Neural progenitor cell (in vitro differentiated cells): ENCODE measurements at places on chromosomes 13 and 19. TPM values are rescaled to one million over a fixed set of nuclear protein-coding genes. Genes with fewer than 3 reads are reported as not detected.

GRCh38 chr19:8488365-8488764 is 14.1 kb downstream of the PRAM1 start:
- H3K27ac ChIP-seq, result peak overlapping the region; percentile 97
- no peaks in the 10 kb centered on the region for H3K27me3 ChIP-seq
- H3K4me3 ChIP-seq, result no peak overlapping the region
- H3K36me3 ChIP-seq, result no peaks in the 10 kb centered on the region
- DNase-seq, result peak; percentile 89
- H3K4me1 ChIP-seq, result peaks cover 41% of the 10 kb centered on the region

DNA sequence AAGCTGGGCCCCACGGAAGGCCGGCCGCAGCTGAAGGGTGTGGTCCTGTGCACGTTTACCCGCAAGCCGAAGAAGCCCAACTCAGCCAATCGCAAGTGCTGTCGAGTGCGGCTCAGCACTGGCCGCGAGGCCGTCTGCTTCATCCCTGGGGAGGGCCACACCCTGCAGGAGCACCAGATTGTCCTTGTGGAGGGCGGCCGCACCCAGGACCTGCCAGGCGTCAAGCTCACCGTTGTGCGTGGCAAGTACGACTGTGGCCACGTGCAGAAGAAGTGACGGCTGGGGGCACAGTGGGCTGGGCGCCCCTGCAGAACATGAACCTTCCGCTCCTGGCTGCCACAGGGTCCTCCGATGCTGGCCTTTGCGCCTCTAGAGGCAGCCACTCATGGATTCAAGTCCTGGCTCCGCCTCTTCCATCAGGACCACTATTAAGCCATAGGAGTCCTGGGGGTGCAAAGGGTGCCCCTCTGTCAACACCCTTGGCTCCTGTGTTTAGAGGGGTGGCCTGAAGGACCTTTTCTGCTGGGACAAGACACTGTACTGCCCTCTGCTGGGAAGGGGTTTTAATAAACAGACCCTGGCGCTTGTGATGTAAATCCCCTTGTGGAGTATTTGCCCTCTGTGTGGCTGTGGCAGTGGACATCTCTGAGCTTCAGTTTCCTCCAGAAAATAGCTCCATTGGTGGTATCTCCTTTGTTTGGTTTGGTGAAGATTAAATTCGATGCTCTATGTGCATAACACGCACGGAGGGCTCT is 1.9 kb downstream of the MRPS12 start:
- no peaks in the 10 kb centered on the region for H3K27me3 ChIP-seq
- H3K27ac ChIP-seq, result no peak overlapping the region
- peak; percentile 62 for DNase-seq
- no peak overlapping the region for H3K4me3 ChIP-seq
- H3K4me1 ChIP-seq, result peaks cover 9% of the 10 kb centered on the region

GRCh38 chr19:32798201-32798600 is 71.4 kb downstream of the SLC7A9 start:
- no peak overlapping the region for H3K4me3 ChIP-seq
- no peaks in the 10 kb centered on the region for H3K27me3 ChIP-seq
- no peak for DNase-seq
- H3K36me3 ChIP-seq, result no peaks in the 10 kb centered on the region
- H3K4me1 ChIP-seq, result no peaks in the 10 kb centered on the region
- H3K27ac ChIP-seq, result no peak overlapping the region

DNA sequence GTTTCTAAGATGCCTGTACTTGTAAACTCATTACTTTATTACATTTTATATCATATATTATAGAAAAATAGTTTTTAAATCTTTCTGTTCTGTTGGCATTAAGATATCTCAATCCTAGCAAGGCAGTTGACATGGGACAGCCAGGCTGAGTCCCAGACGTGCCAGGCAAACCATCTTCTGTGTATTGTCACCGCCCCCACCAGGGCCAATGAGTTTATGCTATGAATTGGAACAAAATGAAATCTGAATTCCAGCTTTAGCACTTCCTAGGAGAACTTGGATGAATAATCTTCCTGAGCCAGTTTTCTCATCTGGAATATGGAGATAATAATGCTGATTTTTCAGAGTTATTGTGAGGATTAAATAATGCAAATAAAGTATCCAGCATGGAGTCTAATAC is 79.9 kb upstream of the GSX1 start:
- H3K4me3 ChIP-seq, result no peak overlapping the region
- H3K27ac ChIP-seq, result no peak overlapping the region
- H3K4me1 ChIP-seq, result no peaks in the 10 kb centered on the region
- no peaks in the 10 kb centered on the region for H3K36me3 ChIP-seq
- no peaks in the 10 kb centered on the region for H3K27me3 ChIP-seq

GRCh38 chr13:35489050-35489449 is 12.6 kb upstream of the MAB21L1 start:
- no peaks in the 10 kb centered on the region for H3K4me1 ChIP-seq
- H3K27me3 ChIP-seq, result no peaks in the 10 kb centered on the region
- H3K36me3 ChIP-seq, result no peaks in the 10 kb centered on the region
- H3K27ac ChIP-seq, result no peak overlapping the region

DNA sequence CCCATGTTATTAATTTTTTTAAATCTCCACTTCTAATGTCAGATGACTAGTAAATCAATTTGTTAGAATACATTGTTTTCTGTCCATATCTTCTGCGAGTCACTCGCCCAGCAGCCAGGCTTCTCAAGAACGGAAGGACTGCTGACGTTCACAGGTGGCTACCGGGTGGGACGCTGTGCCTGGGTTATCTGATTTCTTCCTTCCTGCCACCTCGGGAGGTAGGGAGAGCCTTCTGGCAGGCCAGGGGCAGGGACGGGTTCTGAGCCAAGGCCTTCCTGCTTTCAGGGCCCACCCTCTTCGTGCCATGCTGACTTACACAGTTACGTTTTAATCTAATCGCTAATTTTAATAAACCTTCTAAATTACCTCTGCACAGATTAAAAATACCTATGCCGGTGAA is 7.9 kb upstream of the C1QTNF9 start:
- no peaks in the 10 kb centered on the region for H3K36me3 ChIP-seq
- H3K4me3 ChIP-seq, result no peak overlapping the region
- no peaks in the 10 kb centered on the region for H3K4me1 ChIP-seq
- DNase-seq, result no peak
- H3K27me3 ChIP-seq, result no peaks in the 10 kb centered on the region

DNA sequence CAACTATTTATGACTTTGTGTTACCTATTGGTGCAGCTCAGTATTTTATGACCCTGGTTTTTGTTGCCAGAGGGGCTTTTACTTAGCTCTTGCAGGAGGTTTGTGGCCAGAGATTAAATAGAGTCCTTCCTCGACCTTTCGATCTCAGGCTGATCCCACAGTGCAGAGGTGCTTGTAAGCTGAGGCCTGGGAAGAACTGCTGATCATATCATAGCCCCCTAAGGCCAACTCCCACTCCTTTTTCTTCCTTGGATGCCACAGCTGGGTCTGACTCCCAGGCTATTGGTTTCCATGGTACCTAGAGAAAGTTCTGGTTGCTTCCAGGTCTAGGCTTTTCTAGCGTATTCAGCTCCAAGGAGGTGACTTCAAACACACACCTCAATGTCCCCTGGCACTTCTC is 324.9 kb downstream of the FOXO1 start:
- peaks cover 31% of the 10 kb centered on the region for H3K4me1 ChIP-seq
- H3K4me3 ChIP-seq, result no peak overlapping the region
- no peaks in the 10 kb centered on the region for H3K36me3 ChIP-seq
- DNase-seq, result peak; percentile 36
- peak overlapping the region; percentile 87 for H3K27ac ChIP-seq

DNA sequence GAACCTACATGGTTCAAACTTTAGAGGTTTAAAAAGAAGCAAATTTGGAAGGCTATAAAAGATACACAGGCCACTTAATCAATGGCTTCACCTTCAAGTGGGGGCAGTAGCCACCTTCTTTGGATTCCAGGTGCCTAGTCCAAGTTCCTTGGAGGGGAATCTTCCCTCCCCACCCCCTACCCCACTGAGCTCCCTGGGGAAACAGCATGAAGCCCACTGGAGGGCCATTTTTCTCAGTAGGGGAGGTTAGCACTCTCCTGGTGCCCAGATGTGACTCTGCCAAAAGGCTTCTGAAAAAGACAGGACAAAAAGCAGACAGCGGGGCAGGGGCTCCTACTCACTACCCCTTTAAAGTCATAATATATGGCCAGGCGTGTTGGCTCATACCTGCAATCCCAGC is 93.9 kb downstream of the KCTD15 start:
- no peak overlapping the region for H3K4me3 ChIP-seq
- no peak for DNase-seq
- H3K27ac ChIP-seq, result no peak overlapping the region
- H3K4me1 ChIP-seq, result no peaks in the 10 kb centered on the region
- H3K27me3 ChIP-seq, result no peaks in the 10 kb centered on the region

DNA sequence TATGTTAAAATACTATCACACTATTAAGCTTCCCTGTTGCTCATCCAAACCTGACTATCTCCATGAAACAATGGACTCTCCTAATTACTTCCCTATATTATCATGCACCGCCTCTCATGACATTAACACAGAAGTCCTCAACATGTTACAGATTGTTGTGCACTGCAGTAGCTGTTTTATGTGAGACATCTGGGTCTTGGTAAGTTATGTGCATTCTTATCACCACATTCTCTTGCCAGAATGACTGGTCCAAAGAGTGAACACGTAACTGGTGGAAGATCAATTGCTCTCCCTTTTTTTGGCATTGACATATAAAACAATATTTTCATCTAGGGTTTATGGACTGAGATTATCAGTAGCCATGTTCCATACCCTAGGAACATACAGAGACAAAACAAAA is 59.4 kb downstream of the POSTN start:
- no peak overlapping the region for H3K4me3 ChIP-seq
- DNase-seq, result no peak
- no peak overlapping the region for H3K27ac ChIP-seq
- no peaks in the 10 kb centered on the region for H3K4me1 ChIP-seq
- H3K36me3 ChIP-seq, result no peaks in the 10 kb centered on the region
- H3K27me3 ChIP-seq, result no peaks in the 10 kb centered on the region

GRCh38 chr13:47087841-47088240 is 191.0 kb upstream of the HTR2A start:
- no peak for DNase-seq
- no peaks in the 10 kb centered on the region for H3K27me3 ChIP-seq
- H3K27ac ChIP-seq, result no peak overlapping the region
- no peak overlapping the region for H3K4me3 ChIP-seq
- peaks cover 6% of the 10 kb centered on the region for H3K4me1 ChIP-seq
- H3K36me3 ChIP-seq, result no peaks in the 10 kb centered on the region

- H3K4me1 ChIP-seq, result peaks cover 15% of the 10 kb centered on the region
- no peak overlapping the region for H3K4me3 ChIP-seq
- DNase-seq, result no peak
- no peaks in the 10 kb centered on the region for H3K27me3 ChIP-seq
- no peaks in the 10 kb centered on the region for H3K36me3 ChIP-seq
Measured at GRCh38 chr19:4979211-4979807, 10.4 kb downstream of the KDM4B start.

GRCh38 chr13:73157031-73157430 is 98.2 kb downstream of the KLF5 start:
- H3K4me1 ChIP-seq, result no peaks in the 10 kb centered on the region
- H3K36me3 ChIP-seq, result no peaks in the 10 kb centered on the region
- H3K27me3 ChIP-seq, result no peaks in the 10 kb centered on the region
- H3K27ac ChIP-seq, result no peak overlapping the region

- DNase-seq, result no peak
- H3K27ac ChIP-seq, result no peak overlapping the region
- no peaks in the 10 kb centered on the region for H3K36me3 ChIP-seq
- no peaks in the 10 kb centered on the region for H3K27me3 ChIP-seq
- no peaks in the 10 kb centered on the region for H3K4me1 ChIP-seq
- no peak overlapping the region for H3K4me3 ChIP-seq
Measured at GRCh38 chr13:63636316-63636993, 2220.8 kb upstream of the PCDH20 start.

KIR3DL2 gene
- not detected in 2 replicates for total RNA-seq

KLHL1 gene
- total RNA-seq, result not detected in 2 replicates

SYT3 gene
- 0.41 and 1.1 TPM in 2 replicates for total RNA-seq
